ENCODE measurements at places on chromosomes 12 and 14. TPM values are rescaled to one million over a fixed set of nuclear protein-coding genes. Genes with fewer than 3 reads are reported as not detected.

Gene FAM177A1
- 43.2 TPM for total RNA-seq

DNA sequence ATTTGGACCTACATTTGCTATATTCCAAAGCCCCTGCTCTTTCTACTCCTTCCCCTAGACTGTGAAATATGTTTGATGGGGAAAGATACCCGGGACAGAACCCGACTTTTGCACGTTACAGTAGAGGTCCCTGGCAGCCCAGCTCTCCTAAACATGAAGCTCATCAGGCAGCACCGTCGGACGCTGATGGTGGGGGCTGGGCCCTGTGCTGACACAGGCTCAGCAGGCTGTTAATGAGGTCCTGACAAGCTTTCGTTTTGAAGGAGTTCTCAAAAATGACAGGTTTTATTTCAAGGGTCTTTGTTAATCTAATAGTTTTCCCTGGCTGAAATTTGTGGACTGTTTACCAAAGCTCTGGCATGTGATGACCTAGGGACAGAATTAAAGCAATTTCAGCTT is 102.3 kb downstream of the SLC25A47 start:
- H3K4me3 ChIP-seq, result no peak overlapping the region
- no peak for DNase-seq
- no peaks in the 10 kb centered on the region for H3K36me3 ChIP-seq
- no peaks in the 10 kb centered on the region for H3K27me3 ChIP-seq
- H3K4me1 ChIP-seq, result peaks cover 7% of the 10 kb centered on the region

- H3K27me3 ChIP-seq, result peaks cover 6% of the 10 kb centered on the region
- DNase-seq, result no peak
- peaks cover 20% of the 10 kb centered on the region for H3K4me1 ChIP-seq
Observed at GRCh38 chr14:96126783-96127271, 77.8 kb upstream of the BDKRB2 start.

- no peak overlapping the region for H3K4me3 ChIP-seq
- H3K4me1 ChIP-seq, result no peaks in the 10 kb centered on the region
Observed at GRCh38 chr12:13853471-13853870, 127.9 kb downstream of the GRIN2B start.

Gene MYF6
- not detected for total RNA-seq

Gene LRIG3
- total RNA-seq, result 0.21 TPM

DNA sequence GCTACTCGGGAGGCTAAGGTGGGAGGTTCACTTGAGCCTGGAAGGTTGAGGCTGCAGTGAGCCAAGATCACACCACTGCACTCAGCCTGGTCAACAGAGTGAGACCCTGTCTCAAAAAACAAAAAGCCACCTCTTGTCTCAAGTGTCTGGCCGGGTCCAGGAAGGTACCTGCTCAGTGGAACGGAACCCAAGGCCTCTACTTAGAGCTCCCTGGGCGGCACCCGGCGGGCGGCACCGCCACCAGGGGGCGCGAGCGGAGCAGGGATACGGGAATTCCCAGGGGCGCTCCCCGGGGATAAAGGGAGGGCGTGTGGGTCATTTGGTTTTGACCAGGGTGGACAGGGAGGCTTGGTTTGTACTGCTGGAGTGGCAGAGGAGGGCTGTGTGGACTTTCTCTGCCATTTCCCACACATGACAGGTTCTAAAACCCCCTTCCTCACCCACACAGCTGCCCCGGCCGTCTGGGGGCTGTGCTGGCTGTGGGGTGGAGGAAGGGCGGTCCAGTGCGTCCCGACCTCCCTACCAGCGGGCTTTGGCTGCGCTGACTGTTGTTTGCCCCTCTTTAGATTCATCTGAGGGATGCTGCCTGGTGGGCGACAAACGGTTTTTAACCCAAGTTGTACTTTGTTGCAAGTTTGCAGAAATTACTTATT is 91.4 kb downstream of the SETD3 start:
- peaks cover 8% of the 10 kb centered on the region for H3K27me3 ChIP-seq
- no peaks in the 10 kb centered on the region for H3K36me3 ChIP-seq
- no peak for DNase-seq
- H3K4me1 ChIP-seq, result no peaks in the 10 kb centered on the region
- no peak overlapping the region for H3K4me3 ChIP-seq

GRCh38 chr12:10365696-10366405 is 24.0 kb downstream of the KLRK1 start:
- peaks cover 7% of the 10 kb centered on the region for H3K4me1 ChIP-seq
- no peak overlapping the region for H3K4me3 ChIP-seq
- no peak for DNase-seq
- no peak overlapping the region for H3K27ac ChIP-seq
